Stimulated activated CD8-positive, alpha-beta memory T cell treated with anti-CD3 and anti-CD28 coated beads, Interleukin-7, amount 100 ng/mL, for 24 hours (primary cell): ENCODE measurements at places on chromosomes 12 and 14.

DNA sequence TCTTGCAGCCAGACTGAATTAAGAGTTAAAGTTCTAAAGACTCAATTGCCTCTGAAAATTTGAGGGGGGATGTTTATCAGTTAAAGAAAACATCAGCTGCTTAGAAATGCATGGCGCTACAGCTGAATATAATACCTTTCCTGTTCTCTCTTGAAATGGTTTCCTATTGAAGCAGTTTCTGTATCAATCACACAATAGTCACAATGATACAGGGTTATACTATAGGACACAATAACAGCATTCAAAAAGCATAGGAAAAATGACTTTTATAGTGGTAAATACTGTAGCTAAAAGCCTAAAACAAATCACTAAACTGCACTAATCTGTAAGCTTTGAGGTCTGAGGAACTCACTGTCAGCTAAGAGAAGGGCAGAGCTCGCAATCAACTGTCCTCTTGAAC, 15.2 kb downstream of the MDGA2 start:
- DNase-seq = no peak

- DNase-seq = no peak
These were observed 194.8 kb downstream of the CAPZA3 start for GRCh38 chr12:18932715-18933114.

- DNase-seq = no peak
These were observed 1.2 kb downstream of the CNOT2 start for GRCh38 chr12:70244409-70244808.

DNA sequence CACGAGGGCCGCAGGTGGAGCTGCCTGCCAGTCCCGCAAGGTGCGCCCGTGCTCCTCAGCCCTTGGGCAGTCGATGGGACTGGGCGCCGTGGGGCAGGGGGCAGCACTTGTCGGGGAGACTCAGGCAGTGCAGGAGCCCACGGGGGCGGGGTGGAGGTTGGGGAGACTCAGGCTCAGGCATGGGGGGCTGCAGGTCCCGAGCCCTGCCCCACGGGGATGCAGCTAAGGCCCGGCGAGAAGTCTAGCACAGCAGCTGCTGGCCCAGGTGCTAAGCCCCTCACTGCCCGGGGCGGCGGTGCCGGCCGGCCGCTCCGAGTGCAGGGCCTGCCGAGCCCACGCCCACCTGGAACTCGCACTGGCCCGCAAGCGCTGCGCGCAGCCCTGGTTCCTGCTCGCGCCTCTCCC, 39.2 kb upstream of the P2RX7 start:
- DNase-seq = no peak

GRCh38 chr12:73867147-73867546, 670.5 kb upstream of the ATXN7L3B start:
- DNase-seq = no peak

- no peak for DNase-seq
These were observed 19.1 kb upstream of the RAD52 start for GRCh38 chr12:968545-968944.

DNA sequence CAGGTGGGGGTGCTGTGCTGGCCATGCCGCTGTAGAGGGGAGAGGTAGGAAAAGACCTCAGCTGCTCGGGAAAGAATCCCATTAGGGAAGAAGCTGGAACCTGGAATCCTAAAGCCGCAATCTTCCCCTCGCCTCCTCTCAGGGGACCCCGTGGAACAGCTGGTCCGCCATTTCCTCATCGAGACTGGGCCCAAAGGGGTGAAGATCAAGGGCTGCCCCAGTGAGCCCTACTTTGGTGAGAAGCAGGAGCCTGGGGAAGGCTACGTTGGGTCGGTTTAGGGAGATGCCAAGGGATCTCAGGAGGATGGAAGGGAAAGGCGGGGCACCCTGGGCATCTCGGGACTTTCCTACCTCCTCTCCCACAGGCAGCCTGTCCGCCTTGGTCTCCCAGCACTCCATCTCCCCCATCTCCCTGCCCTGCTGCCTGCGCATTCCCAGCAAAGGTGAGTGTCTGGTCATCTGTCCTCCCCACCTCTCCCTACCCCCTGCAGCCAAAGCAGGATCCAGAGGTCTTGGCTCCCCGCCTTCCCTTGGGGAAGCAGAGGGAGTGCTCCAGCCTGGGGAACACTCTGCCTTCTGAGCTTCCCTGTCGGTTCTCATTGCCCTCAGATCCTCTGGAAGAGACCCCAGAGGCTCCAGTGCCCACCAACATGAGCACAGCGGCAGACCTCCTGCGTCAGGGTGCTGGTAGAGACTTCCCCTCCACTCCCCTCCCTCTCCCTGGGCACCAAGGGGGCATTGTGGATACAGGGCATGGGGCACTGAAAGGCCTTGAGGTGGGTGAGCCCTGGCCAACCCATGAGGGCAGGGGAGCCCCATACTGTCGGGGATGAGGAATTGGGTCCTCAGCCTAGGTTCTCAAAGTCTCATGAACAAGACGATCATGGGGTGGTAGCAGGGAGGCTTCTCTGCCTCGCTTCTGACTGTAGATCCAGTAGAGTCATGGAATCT, 12.4 kb downstream of the TNS2 start:
- DNase-seq = no peak

DNA sequence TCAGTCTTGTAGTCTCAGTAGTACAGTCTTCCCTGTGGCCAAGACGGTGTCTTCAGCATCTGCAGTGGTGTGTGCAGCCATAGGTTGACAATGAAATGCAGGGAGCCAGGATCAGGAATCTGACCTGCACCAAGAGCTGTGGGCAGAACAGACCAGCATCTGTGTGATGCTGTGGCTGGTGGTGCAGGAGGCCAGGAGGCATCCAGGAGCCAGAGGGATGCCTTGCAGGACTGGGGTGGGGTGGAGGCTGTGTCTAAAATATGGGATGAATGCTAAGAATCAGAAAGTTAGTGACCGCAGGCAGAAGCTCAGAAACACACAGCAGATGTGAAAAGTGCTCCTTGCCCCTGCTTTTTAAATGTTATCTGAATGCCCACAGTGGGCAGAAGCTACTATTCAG, 209.7 kb downstream of the CACNA1C start:
- DNase-seq = no peak

GRCh38 chr12:10737249-10737648, 14.1 kb upstream of the YBX3 start:
- DNase-seq = no peak

GRCh38 chr14:36996133-36996856, 176.1 kb downstream of the SLC25A21 start:
- no peak for DNase-seq
